ENCODE measurements at places on chromosomes 2 and 18.

GRCh38 chr2:211503856-211504255 is 947.5 kb downstream of the CPS1 start:
- DNase-seq, result no peak

DNA sequence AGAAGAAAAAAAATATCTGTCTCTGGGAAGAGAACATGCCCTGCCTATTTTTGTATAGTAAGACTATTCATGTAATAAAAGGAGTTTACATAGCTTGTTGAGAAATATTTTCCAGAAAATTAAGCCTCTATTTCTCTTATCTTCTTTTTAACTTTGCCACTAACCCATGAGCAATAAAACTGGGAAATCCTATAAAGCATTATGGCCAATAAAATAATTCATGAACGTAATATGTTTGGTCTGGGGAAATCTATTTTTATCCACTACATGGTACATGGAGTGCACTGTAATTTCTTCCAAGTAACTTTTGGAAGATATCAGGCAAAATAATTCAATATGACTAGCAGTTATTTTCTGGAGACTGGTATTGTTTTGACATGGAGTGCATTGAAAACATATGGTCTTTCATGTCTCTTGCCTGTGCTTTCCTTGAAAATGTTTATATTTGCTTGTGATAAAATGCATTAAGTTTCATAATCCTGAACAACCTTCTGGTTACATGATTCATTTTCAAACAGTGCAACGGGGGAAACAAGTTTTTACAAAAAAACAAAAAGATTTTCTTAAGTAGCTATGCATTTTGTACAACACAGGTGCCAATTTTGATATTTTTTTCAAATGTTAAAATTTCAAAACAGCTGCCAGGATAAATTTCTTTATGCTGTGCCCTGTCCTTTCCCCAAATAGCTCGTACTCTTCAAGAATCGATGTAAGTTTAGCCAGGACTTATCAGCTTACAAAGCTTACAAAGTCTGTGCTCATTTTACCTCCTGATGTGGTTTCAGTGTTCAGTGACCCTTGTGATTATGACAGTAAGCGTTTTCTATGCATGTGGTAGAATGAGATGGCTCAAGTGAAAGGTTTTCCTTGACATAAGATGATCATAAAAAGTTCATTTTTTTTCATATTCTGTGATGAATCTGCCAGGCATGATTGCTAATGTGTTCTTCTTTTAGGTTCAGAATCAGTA is 194.5 kb downstream of the UBE2E3 start:
- no peak for DNase-seq

- no peak for DNase-seq
These were observed 51.3 kb downstream of the ACSL3 start for GRCh38 chr2:222912117-222912516.

DNA sequence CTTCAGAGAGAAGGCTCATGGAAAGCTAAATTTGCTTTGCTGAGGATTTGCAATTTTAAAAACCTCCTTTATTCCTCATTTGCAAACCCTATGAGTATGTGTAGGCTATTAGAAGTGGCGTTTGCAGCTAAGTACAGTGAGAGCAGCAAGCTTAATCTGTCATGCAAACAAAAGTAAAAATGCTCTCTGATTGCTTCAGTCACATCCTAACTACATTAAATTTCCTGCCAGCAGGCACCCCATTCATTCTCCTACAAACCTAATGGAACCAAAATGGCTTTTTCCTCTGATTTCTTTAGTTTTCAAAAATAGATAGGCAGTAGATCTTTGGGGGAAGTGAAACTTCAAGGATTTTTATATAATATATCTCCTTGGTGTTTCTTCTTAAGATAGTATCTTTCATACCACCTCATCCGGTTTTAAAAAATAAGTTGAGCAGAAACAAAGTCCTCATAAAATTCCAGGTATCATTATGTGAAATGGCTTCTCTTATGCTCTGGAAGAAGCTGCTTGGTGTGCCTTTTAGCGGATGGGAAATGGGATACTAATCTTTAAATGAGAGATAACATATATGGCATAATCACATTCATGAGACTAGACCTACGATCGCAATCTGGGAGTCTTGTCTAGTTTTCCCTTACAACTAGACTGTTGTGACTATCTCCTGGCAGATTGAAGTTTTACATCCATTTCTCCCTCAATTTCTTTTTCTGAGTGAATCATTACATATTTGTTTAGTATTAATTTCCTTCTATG is 49.1 kb downstream of the CLIP4 start:
- DNase-seq, result no peak

GRCh38 chr18:13434854-13435253 is 216.3 kb downstream of the LDLRAD4 start:
- no peak for DNase-seq

- no peak for DNase-seq
These were observed 17.2 kb downstream of the SULT1C2 start for GRCh38 chr2:108305901-108306300.

DNA sequence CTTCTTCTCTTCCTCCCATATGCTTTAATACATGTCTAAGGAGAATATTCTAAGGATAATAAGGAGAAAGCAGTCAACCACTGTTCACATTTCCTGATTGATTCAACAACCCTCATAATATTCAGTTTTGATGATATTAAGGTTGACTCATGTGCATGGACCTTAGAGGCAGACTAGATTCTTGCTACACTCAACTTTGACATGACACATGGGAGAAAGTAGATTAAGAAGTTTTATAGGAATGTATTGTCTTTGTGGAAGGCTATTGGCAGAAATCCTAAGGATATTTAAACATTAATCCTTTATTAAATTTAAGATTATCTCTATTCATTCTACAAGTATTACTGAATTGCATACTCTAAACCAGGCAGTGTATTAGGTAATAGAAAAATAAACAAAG is 309.1 kb upstream of the CYRIA start:
- DNase-seq, result no peak

- DNase-seq, result no peak
These were observed 41.5 kb downstream of the SLC38A11 start for GRCh38 chr2:164913640-164914350.

GRCh38 chr2:13558368-13558767 is 841.6 kb downstream of the TRIB2 start:
- no peak for DNase-seq

GRCh38 chr18:42508683-42509296 is 553.8 kb downstream of the PIK3C3 start:
- no peak for DNase-seq

DNA sequence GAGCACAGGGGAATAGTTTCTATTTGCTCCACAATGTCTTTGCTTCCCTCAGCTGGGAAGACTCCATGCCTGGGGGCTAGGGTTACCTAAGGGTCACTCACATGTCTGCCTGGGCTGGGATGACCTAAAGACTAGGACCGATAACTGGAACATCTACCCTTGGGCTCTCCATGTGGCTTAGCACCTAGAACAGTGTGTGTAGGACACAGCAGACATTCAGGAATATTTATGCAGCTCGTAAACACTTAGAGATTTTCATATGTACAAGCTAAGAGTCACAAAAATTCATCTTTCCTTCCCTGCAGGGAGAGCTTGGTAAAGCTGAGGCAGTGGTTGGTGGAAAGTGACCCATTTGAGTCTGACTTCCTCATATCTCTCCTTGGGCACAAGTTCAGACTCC is 55.8 kb downstream of the FBLN7 start:
- no peak for DNase-seq

DNA sequence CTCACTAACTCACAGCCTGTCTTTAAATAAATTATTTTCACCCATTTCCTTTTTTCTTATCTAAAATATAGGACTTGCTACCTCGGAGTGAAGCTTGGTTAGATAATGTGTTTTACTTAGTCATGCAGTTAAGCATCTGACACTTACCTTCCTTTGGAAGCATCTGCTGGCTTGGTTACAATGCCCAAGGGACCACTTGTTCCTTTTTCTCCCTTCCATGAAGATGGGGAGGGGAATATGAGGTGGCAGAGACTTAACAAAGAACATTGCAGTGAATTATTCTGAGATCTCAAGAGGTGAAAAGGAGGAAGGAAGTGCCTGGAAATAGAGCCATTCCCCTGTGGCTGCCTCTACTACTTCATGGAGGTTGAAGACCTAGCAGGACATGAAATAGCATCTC is 145.4 kb upstream of the FOSL2 start:
- DNase-seq, result no peak

GRCh38 chr2:75627902-75628504 is 18.6 kb upstream of the MRPL19 start:
- DNase-seq, result peak; percentile 38

GRCh38 chr2:154449951-154450658 is 248.4 kb upstream of the KCNJ3 start:
- DNase-seq, result no peak

DNA sequence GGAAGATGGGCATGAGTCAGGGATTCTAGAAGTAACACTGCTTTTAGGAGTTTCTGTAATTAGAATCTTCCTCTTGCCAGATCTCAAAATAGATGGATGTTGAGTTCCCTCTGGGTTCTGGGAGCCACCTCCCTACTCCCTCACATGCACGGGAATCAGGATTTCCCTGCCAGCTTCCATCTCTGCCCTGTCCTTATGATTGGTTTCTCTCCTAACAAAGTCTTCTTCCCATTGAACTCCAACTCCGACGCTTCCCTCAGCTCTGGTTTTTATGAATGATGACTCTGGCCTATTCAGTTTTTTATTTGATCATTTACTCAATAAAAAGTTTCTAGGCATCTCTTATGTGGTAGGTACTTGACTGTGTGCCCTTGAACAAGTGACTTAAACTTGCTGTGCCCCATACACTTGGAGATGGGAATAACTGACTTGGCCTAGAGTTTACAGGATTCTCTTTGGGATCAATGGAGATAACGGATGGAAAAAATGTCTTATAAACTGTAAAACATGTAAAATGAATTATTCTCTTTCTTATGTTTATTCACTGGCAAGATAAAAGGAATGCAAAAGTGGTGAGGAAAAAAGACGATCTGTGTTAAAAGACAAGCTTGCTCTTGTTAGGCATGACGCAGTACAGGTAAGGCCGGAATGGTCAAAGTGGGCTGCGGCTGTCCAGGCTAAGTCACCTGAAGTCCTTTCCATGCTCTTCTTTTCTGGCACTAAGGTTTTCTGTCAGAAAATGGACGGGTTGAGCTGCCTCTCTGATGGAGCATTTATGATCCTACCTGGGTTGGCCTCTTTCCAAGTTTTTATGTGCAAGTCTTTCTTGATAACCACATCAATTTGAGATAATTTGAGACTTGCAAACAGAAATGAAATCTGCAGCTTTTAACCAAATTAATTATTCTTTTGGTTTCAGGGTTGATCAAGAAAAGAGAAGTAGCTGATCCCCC is 199.6 kb downstream of the MYCN start:
- no peak for DNase-seq

- no peak for DNase-seq
These were observed 223.3 kb upstream of the STON1 start for GRCh38 chr2:48306409-48307284.

DNA sequence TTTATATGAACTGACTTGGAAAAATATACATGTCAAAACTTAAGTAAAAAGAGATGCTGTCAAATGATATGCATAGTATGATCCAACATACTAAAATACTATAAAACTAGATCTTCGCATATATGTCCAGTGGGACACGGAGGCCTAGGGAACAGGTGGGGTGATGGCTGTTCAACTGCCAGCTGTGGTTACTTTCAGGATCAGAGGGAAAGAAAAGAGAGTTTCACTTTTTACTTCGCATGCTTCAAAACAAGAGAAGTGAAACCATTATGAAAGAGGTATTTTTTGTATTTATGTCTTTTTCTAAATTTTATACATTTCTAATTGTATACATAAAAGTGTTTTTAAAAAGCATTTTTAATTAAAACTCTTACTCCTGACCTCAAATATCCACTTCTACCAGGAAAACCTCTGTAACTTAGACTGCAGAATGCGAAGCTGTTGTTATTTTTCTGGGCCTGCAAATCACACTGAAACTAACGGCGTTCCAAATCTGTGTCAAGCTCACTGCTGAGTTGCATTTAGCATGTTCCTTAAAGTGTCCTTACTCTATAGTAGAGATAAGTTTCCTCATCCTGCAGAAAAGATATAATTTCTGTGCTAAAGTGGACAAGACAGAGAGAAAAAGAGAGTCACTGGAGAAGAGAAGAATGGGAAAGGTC is 97.8 kb upstream of the SLC35G4 start:
- no peak for DNase-seq

DNA sequence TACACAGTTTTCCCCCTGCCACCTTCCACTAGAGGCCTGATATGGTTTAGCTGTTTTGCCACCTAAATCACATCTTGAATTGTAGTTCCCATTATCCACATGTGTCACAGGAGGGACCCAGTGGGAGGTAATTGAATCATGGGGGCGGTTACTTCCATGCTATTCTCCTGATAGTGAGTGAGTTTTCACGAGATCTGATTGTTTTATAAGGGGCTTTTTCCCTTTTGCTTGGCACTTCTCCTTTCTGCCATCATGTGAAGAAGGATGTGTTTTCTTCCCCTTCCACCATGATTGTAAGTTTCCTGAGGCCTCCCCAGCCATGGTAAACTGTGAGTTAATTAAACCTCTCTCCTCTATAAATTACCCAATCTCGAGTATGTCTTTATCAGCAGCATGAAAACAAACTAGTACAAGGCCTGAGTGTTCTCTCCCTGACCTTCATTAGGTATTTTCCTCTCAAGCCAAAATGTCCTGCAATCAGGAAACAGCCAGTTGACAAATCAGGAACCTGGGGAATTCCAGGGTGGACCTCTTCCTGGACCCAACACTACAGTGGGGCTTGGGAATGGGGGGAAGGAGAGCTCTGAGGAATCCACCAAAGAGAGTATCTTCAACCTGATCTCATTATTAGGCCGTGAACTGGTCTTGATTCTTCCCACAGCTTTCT is 129.9 kb downstream of the TXNL1 start:
- no peak for DNase-seq

GRCh38 chr18:62942578-62942977 is 227.2 kb downstream of the PHLPP1 start:
- no peak for DNase-seq

DNA sequence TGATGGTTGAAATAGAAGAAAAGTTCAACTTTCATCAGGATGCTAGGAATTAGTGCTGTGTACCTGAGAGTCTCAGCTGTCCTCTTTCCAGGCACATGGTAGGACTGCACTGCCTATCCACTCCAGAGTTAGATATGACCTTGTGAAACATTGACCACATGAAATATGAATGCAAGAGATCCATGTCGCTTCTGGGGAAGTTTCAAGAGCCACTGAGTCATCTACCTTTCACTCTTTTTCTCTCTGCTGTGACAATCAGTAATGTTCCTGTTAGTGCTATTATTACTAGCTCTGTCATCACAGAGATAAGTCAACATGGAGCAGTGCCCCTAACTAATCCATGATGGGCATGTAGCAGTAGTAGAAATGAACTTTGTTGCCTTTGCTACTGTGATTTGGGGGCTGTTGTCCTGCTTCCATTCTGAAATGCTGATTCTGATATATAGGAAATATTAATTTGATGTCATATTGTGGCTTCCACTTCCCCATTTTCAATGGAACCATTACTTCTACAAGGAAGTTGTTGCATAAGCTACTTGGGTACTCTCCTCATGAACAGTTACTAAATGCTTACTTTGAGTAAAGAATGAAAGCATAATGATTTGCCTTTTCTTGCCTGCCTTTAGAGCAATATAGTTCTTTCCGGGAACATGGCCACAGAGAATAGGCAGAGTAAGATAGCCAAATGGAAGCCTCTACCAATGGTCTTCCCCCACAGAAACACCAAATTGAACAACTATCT is 192.8 kb upstream of the ZNF521 start:
- DNase-seq, result no peak

GRCh38 chr2:36356298-36356989 is 866 bp downstream of the CRIM1 start:
- DNase-seq, result no peak

Measured in 8988T (cell line).